AG09319 (cell line): ENCODE measurements at places on chromosomes 16 and 17.
A peak's percentile ranks its signal among the peaks of the same experiment; 100 is the strongest.

- DNase-seq, result peak; percentile 90
Observed at GRCh38 chr16:27326738-27327585, 13.2 kb downstream of the IL4R start.

GRCh38 chr17:39870776-39871175 lies 2.8 kb downstream of the ZPBP2 start:
- DNase-seq, result no peak

GRCh38 chr17:47847341-47848197 lies 3.4 kb downstream of the SP6 start:
- DNase-seq, result no peak

DNA sequence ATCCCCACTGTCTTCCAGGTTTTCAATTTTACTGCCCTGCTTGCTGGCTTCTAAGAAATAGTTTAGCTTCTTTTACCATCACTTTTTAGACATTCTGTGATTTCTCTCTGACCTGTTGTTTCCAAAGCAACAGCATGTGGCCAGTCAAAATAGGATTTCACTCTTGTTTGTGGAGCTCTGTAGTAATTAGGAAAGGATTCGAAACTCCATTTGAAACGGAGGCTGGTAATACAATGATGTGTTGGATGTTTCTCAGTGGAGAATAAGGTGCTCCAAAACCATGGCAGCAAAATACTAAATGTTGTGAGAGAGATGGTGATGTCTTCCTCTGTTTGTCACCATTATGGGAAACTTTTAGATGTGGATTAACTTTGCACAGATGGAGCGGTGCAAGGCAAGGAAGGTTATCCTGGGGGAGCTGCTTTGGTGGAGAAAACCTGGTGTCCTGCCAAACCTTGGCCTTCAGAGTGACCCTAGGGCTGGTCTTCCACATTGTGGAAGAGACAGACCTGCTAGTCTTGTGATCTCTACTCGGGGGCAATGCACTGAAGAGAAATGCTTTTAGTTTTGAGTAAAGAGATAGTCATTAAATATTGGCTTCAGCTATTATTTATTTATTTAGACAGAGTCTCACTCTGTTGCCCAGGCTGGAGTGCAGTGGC lies 79.4 kb downstream of the PRKCA start:
- DNase-seq, result no peak
